ENCODE measurements at places on chromosomes 2 and 18.

GRCh38 chr18:56709463-56709862 is 58.3 kb downstream of the WDR7 start:
- peak; percentile 44 for DNase-seq

- DNase-seq: no peak
Measured at GRCh38 chr2:235920216-235920865, 247.8 kb downstream of the GBX2 start.

- DNase-seq: no peak
Measured at GRCh38 chr2:229818230-229818629, 103.6 kb downstream of the TRIP12 start.

GRCh38 chr2:218093879-218094278 is 24.8 kb downstream of the RUFY4 start:
- DNase-seq: no peak

DNA sequence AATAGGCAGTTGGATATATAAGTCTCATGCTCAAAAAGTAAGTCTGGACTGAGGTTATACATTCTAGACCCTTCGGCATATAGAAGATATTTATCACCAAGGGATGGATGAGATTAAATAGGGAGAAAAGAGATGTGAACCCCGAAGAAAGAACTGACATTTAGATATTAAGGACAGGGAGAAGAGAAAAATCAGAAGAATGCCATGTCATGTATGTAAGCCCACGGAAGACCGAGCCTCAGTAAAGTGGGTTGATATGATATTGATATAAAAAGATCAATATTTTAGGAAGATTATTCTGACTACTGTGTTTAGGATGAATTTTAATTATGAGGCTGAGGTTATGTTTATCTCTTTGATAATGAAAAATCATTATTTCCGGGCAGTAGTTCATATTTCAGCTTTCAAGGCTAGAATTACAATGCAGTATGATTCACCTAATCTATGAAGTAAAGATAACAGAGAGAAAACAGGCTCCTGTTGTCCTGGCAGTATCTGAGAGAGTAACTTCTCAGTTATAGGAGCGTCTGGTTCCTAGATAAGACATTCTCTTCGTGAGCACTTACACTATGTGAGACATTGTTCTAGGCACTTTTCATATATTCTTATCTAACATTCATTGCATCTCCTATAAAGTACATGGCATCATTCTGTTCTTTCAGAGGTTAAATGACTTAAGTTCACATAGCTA is 83.0 kb downstream of the UBR3 start:
- no peak for DNase-seq

DNA sequence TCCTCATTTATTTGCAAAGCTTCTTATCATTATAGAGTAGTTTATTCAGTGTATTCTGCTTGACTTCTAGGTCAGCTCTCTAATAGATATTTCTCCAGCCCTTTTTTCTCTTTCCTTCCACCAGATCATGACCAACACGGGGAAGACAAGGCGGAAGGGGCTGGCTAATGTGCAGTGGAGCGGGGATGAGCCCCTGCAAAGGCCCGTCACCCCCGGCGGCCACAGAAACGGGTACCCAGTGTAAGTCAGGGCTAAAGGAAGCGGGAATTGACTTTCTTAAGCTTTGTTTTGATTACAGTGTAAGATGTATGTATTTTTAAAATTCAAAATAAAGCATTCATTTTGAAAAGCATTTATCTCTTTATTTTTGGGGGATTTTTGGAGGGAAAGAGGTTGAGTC is 50.7 kb upstream of the B3GNT7 start:
- no peak for DNase-seq

DNA sequence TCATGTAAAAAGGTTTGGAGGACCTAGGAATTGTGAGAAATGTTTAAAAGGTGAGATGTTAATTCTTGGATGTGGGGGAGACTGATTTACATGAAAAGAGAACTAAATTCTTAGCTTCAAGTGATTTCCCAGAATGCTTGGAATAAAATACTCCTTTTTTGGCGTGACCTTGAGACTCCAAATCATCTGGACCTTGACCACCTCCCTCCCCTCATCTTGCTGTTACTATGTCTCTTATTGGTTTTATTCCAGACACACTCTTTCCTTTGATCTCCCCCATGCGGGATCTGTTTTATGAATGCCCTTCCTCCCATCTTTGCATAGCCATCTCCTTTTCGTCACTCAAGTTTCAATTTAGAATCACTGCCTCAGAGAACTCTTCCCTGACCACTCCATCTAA is 20.0 kb upstream of the LRRTM1 start:
- no peak for DNase-seq

DNA sequence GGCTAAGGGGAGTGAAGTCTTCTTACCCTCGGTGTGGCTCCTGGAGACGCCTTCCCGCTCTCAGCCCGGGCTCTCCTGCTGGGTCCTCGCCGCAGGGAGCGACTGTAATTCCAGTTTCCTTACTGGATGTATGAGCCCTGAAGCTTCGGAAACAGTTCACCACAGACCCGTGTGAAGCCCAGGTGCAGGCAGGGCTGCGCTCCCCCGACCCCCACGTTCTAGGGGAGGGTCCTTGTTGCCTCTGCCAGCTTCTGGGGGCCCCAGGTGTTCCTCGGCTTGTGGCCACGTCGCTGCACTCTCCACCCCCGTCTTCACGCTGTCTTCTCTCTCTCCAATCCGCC is 5.1 kb upstream of the ASB1 start:
- DNase-seq: no peak

DNA sequence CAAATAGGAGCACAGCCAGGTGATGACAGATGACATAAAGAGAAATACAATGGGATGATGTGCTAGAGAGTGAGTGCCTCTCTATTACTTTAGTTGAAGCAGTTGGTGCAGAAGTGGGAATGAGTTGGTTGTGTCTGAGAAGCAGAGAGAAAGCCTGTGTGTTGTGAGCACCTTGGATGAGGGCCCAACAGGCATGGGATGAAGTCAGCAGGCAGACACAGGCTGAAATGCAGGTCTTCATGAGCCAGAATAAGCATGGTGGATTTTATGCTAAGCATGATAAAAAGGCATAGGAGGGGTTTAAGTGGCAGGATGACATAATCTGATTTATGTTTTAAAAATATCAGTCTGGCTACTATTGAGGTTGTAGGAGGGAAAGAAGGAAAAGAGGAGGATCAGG is 71.5 kb downstream of the KLHL14 start:
- no peak for DNase-seq

DNA sequence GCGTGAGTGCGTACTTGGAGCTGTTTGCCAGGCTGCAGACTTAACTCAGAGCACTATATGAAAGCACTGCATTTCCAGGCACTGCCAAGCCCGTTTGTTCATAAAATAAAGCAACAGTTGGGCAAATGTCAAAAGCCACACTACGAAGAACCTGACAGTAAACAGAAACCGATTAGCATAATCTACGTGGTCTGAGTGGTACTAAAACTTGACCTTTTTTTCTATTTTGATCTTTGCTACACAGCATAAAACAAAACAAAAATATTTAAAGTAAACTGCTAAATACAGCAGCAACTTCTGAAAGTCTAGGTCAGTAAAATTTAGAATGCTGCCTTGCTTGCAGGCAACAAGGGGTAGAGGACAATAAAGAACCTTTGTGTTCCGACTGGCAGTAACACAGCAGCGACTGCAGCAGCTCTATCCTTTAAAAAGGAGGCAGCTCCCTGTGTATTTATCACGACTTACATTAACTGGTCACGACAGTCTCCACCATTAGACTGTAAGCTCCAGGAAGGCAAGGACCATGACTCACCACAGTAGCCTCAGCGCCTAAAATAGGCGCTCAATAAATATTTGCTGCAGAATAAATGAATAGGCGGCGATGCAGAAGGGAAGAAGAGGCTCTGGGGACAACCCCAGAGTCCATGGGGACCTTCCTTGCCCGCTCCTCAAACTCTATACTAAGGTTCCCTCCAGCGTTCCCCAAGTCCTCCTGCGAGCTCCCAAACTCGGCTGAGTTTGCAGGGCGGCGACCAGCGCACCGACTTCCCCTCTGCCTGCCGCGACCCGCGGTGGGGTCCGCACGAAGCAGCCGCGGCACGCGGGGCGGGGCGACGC is 902 bp downstream of the SS18 start:
- peak; percentile 8 for DNase-seq

- no peak for DNase-seq
Measured at GRCh38 chr2:217742841-217743240, 260.0 kb downstream of the TNS1 start.

DNA sequence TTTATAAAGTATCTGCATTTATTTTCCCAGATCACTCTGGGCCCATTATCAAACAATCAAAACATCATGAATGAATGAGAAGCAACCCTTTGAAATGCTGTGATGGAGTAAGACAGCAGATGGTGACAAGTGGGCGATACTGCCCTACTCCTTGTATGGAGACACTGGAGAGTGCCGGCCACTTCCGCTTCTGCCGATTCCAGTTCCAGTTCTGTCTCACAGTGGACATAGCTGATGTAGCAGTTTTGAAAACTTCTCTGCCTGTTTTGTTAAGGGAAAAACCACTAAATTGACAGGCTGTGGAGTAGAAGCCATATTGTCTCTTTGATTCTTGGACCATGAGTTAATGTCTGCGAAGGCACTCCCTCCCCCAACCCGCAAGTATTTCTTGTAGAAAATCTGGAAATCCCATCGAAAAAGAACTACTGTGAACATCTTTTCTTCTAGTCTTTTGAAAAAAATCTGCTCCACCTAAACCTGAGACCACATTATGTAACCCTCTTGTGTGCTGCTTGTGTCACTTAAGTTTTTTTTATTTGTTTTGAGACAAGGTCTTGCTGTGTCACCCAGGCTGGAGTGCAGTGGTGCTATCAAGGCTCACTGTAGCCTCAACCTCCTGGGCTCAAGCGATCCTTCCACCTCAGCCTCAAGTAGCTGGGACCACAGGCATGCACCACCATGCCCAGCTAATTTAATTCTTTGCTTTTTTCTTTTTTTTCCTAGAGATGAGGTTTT is 133.5 kb downstream of the TANC1 start:
- DNase-seq: no peak

DNA sequence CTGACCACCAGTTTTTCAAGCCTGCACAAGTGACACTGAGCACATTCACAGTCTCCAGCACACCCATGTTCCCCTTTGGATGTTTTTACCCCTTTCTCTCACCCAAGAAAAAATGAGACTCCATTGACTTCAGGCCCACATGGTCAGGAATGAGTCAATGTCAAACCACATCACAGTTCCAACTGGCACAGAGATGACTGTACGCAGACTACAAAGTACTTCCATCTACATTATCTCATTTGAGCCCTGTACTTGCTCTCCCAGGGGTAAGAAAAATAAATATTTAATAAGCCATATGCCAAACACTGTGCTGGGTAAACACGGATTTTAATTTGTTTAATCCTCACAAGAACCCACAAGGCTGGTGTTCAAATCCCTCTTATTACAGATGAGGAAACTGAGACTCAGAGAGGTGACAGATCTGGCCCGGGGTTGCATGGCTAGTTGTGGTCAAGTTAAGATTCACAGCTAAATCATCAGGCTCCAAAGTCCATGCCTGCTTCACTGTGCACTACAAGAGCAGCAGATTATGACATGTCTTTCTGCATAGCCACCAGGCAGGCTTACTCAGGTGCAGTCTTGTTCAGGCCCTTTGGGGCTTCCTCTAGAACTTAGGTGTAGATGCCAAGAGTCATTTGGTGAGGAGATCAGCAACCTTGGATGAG is 106.1 kb downstream of the TXNL1 start:
- no peak for DNase-seq

- DNase-seq: no peak
Measured at GRCh38 chr2:65368468-65368867, 63.9 kb downstream of the SPRED2 start.

GRCh38 chr2:196725882-196726281 is 73.6 kb downstream of the GTF3C3 start:
- DNase-seq: no peak

DNA sequence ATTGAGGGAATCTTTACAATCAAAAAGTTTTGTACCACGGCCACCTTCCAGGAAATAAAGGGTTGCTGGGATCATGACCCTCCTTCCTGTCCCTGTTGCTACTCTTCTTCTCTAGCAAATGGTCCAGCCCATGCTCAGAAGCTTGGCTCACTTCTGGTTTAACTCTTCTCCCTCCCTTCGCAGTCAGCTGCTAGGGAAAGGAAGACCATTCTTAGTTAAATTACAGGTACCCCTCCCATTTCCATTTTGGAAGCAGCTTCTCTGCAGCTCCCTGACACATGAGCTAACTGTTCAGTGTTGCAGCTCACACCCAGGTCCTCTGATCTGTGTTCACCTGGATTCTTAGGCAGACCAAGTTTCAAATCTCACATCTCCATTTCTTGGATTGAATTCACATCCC is 100.3 kb downstream of the DOCK10 start:
- no peak for DNase-seq

DNA sequence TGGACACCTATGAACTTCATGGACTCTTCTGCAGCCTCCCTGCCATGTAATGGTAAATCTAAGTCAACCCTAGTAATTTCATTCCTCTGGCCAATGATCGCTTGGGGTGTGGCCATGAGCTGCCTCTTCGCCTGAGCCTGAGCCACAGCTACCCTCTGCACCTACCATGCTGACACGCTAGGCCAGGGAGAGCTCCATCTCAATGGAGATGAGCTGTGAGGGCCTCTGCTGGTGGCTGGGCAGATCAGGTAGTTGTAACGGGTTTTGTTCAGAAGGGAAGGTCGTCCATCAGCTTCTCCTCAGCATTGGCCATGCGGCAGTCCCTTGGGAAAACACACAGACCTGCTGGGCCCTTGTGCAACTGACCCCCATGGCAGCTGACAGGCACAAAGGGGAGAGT is 24.4 kb downstream of the MPHOSPH10 start:
- no peak for DNase-seq

DNA sequence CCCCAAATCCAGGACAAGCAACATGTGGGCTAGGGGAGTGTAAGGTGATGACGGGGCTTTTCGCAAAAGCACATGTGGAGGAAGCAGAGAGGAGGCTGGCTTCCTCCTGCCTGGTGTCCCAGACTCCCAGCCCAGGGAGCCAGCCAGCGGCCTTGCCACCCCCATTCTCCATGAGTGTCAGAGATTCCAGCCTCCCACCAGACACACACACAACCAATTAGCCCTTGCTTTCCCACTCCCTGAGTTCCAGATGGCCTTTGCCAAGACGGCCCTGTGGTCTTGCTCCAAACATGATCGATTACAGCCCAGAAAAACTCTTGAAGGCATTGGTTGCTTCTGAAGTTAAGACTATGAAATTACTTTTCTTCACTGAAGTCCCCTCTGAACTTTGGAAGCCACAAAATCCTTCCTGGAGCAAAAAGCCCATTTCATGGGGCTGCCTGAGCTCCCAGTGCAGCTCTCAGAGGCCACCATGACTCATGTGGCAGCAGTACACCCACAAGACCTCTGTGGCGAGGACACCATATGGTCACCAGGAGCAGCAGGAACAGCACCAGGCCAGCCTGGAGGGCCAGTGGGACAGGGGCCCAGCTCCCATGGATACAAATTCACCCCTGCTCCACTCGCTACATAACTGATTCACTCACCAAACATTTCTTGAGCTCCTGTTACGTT is 69.1 kb upstream of the PID1 start:
- no peak for DNase-seq

- DNase-seq: peak; percentile 33
Measured at GRCh38 chr2:100941646-100942240, 60.3 kb upstream of the RPL31 start.

GRCh38 chr2:26469092-26469710 is 8.7 kb downstream of the OTOF start:
- DNase-seq: peak; percentile 39

All from stimulated activated naive CD4-positive, alpha-beta T cell (primary cell).